A673 (cell line): ENCODE measurements at places on chromosomes 4 and X. TPM values are rescaled to one million over a fixed set of nuclear protein-coding genes. Genes with fewer than 3 reads are reported as not detected.

Gene CLCN4
- total RNA-seq = 1.7 and 1.8 TPM in 2 replicates

Gene USP26
- total RNA-seq = not detected in 2 replicates

Gene STK32B
- 14.2 and 15.1 TPM in 2 replicates for total RNA-seq

Gene XPNPEP2
- not detected in 2 replicates for total RNA-seq

Gene BEX1
- total RNA-seq = 104 and 105 TPM in 2 replicates

Gene PITX2
- total RNA-seq = 0.90 and 2.0 TPM in 2 replicates

Gene TXK
- 1.4 and 2.0 TPM in 2 replicates for total RNA-seq

Gene CNGA1
- total RNA-seq = 0.39 TPM in 1 of 2 replicates, not detected in the other

Gene HERC3
- total RNA-seq = 0.71 and 1.0 TPM in 2 replicates

Gene STK26
- total RNA-seq = 60.8 and 61.0 TPM in 2 replicates

Gene CLCN5
- total RNA-seq = 21.4 and 25.3 TPM in 2 replicates

Gene HS3ST1
- not detected in 2 replicates for total RNA-seq

Gene GYPA
- not detected in 2 replicates for total RNA-seq

Gene ZNF718
- total RNA-seq = 9.2 and 9.5 TPM in 2 replicates

Gene NXF2B
- not detected in 2 replicates for total RNA-seq

Gene SPANXC
- not detected in 2 replicates for total RNA-seq

Gene MAGEB1
- not detected in 2 replicates for total RNA-seq

Gene SCML2
- 13.9 and 14.6 TPM in 2 replicates for total RNA-seq

Gene CPLX1
- 4.6 and 6.6 TPM in 2 replicates for total RNA-seq

Gene TTC29
- total RNA-seq = 0.21 and 0.33 TPM in 2 replicates

Gene MAGEB4
- not detected in 2 replicates for total RNA-seq

Gene IBSP
- not detected in 2 replicates for total RNA-seq

Gene UBL4A
- total RNA-seq = 30.4 and 31.4 TPM in 2 replicates

Gene FAM236B
- not detected in 2 replicates for total RNA-seq

Gene ELOVL6
- 50.0 and 55.3 TPM in 2 replicates for total RNA-seq

Gene SOX3
- total RNA-seq = not detected in 2 replicates

Gene NEUROG2
- total RNA-seq = not detected in 2 replicates

Gene PRRG3
- total RNA-seq = not detected in 2 replicates

Gene MAGEE2
- total RNA-seq = not detected in 2 replicates

Gene FAT1
- 99.3 and 107 TPM in 2 replicates for total RNA-seq

Gene PHEX
- 0.37 and 0.43 TPM in 2 replicates for total RNA-seq

Gene FAM9C
- total RNA-seq = not detected in 2 replicates

Gene C4orf36
- total RNA-seq = 3.1 and 5.3 TPM in 2 replicates

Gene PDE5A
- 1.2 TPM in 2 replicates for total RNA-seq

Gene SAGE1
- total RNA-seq = not detected in 2 replicates

Gene ASB12
- total RNA-seq = not detected in 2 replicates

Gene SPIN3
- total RNA-seq = 7.2 and 7.3 TPM in 2 replicates

Gene TMEM31
- total RNA-seq = not detected in 2 replicates

Gene KCNE5
- total RNA-seq = 0.20 and 0.26 TPM in 2 replicates

Gene SSX2B
- 0.37 and 1.6 TPM in 2 replicates for total RNA-seq

Gene RHOXF1
- total RNA-seq = not detected in 2 replicates

Gene SYP
- 14.6 and 16.3 TPM in 2 replicates for total RNA-seq
